ENCODE measurements at places on chromosomes 11 and 22.

- DNase-seq: no peak
Measured at GRCh38 chr22:49193348-49193747, 634.3 kb downstream of the BRD1 start.

DNA sequence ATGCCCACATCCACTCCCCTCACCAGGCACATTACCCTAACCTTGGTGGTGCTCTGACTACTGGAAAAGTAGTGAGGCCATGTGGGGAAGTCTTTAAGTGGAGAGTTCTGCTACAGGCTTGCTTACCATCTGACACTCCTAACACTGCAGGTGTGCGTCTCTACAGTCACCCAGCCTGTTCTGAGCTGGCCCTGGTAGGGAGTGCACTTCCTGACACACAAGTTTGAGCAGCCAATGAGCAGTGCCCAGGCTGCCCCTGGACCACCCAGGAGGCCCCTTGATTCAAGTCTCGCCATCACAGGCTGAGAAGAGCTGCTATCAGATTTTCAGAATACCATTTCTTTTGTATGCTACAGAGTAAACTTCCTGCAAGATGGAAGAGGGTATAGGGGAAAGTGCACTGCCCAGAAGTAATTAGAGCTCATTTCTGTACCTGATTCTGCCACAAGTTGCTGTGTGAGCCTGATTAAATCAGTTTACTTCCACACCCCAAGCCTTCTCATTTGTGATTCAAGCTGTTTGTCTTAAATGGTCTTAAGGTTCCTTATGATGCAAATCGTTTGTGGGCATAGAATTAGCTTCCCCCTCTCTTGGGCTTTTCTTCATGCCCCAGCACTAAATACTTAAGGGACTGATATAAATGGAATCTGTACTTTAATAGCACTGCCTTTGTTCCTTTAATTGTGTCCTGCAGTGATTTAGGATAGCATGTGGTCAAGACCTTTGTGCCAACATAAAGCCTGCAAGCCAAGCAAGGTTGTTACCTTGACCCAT is 22.2 kb downstream of the OPCML start:
- no peak for DNase-seq

DNA sequence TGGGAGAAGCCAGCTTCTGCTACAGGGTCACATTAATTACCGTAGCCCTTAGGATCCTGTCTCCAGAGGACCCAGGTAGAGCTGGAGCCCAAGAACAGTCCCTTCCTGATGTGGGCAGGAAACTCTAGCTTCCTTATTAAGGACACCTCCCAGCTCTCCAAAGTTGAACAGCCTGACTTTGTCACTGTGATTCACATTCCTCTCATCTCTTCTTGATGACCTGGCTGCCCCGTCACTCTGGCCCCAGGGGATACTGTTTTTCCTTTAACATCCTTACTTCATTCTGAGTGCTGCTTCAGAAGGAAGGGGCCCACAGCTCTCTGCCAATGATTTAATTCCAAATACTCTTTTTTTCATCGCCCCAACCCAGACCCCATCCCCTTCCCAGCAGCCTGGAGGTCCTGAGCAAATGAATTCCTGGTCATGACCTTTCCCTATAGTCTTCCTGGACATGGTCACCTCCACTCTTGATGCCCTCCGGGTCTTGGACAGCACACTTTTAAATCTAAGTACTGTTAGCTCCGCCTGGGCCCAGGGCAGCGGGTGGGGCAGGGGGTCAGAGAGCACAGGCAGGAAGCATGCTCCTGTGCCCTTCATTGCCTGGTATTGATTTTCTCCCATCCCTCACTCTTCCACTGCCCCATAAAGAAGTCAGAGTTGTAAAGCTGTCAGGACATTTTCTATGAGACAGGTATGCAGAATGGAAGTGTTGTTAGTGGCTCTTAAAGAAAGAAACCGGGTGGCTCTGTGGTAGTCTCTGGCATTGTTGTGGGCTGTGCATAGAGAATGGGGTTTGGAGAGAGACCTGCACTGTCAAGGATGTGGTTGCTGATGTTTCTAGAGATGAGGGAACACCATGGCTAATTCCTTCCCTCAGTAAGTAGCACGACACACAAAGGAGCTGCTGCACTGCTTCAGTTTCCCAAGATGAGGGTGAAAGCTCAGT is 22.3 kb upstream of the SPON1 start:
- DNase-seq: no peak

- DNase-seq: no peak
Measured at GRCh38 chr22:47206164-47206563, 443.7 kb downstream of the TBC1D22A start.

- no peak for DNase-seq
Measured at GRCh38 chr11:19218786-19219460, 17.1 kb upstream of the CSRP3 start.

GRCh38 chr11:113065330-113065729 is 104.1 kb downstream of the NCAM1 start:
- no peak for DNase-seq

- no peak for DNase-seq
Measured at GRCh38 chr11:17197431-17197898, 10.3 kb downstream of the PIK3C2A start.

DNA sequence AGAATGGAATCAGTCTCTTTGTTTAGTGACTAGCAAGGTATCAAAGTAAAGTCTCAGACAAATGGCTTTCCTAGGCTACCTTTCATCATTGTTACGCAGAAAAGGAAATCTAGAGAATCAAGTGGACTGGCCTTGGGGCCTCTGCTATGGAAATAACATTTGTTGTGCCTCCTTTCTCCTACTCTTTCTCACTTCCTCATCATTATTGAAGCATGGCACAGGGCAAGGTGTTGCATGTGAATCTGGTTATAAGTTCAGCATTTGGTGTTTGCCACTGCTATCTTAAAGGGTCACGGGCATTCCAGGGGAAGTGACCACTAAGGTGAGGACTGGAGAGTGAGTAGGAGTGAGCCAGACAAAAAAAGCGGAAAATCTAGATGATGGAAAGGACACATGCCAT is 54.9 kb downstream of the GLYATL1 start:
- no peak for DNase-seq

DNA sequence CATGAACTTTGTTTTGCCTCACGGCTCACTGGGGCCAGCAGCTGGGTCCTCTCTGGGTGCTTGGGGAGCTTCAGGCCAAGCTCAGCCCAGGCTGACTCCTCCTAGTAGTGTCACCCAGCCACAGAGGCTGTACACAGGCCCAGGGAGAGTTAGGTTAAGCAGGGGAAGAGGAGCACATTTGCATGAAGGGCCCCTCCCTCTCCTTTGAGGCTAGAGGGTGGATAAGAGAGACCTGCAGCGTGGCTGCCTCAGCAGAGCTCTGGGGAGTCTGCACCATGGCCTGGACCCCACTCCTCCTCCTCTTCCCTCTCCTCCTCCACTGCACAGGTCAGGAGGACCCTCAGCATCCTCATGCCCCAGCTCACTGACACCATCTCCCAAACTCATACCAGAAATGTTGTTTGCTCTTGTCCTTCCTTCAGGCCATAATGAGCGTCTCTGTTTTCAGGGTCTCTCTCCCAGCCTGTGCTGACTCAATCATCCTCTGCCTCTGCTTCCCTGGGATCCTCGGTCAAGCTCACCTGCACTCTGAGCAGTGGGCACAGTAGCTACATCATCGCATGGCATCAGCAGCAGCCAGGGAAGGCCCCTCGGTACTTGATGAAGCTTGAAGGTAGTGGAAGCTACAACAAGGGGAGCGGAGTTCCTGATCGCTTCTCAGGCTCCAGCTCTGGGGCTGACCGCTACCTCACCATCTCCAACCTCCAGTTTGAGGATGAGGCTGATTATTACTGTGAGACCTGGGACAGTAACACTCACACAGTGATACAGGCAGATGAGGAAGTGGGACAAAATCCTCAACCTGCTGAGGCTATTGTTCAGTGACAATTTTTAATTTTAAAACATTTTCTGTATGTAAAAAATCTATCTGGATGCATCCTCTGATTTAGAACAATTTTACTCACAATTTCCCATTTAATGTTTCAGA is 82.4 kb upstream of the VPREB1 start:
- no peak for DNase-seq

GRCh38 chr11:23959462-23959861 is 537.4 kb upstream of the LUZP2 start:
- DNase-seq: no peak

DNA sequence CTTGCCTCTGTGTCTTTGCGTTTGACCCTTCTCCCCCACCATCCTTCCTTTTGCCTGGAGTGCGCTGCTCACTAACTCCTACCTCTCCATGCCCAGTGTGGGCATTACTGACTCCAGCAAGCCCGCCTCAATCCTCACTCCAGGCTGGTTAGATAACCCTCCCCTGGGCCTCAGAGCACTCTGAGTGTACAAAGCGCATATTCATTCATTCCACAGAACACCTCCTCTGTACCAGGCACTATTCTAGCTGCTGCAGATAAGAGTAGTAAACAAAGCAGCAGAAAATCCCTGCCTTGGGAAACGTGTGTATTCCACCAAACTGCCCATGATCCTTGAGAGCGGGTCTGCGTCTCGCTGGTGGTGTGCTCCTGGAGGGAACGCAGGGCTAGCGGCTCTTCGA is 3.2 kb downstream of the SLC22A8 start:
- DNase-seq: no peak

DNA sequence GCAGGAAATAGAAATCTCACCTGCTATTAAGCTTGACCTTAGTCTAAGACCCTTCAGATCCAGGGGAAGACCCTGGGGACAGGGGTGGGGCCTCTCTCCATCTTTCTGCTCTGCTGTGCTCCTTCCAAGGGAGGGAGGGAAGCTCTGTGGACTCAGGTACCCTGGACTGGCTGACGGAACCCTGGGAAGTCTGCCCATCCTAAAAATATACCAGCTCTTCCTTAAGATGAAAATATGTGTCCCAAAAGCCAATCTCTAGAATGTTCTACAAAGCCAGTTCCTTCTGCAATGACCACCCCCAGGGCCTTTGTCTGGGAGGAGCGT is 73.7 kb downstream of the RTL6 start:
- no peak for DNase-seq

GRCh38 chr11:10478066-10478465 is 23.0 kb downstream of the AMPD3 start:
- no peak for DNase-seq

DNA sequence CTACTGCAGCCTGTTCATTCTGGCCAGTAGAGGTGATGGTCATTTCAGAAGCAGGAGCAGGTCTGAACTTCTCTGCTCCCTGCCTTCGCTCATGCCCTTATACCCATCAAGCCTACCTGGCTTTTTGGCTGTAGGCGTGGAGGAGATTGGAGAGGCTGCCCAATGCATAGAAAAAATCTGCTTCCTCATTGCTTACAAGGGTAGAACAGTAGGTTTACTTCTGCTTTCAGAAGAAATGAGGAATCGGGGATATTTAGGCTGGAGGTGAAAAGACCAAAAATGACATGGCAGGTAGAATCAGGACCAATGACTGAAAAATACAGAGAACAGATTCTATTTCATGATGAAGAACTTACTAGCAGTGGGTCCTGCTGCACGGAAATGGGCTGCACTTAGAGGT is 72.9 kb upstream of the YWHAH start:
- no peak for DNase-seq

GRCh38 chr11:71201231-71201630 is 51.1 kb downstream of the SHANK2 start:
- DNase-seq: no peak

GRCh38 chr11:101444851-101445250 is 139.0 kb downstream of the TRPC6 start:
- DNase-seq: no peak

- no peak for DNase-seq
Measured at GRCh38 chr11:63933459-63933858, 5.3 kb upstream of the NAA40 start.

DNA sequence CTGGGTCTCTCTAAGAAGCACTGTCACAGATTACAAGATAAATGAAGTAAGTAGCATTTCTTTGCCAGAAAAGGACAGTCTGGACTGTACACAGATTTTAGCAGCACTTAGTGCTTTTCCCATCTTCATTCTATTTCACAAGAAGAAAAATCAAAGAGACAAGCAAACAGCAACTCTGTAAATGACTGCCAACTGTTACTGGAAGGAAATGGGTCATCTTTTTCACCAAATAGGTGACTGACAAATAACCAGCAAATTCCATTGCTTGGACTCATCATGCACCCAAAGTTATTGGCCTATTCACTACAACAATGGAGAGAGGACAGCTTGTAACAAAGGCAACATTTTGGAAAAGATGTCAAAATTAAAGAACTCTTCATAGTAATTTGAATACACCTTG is 28.9 kb upstream of the CARD18 start:
- no peak for DNase-seq

DNA sequence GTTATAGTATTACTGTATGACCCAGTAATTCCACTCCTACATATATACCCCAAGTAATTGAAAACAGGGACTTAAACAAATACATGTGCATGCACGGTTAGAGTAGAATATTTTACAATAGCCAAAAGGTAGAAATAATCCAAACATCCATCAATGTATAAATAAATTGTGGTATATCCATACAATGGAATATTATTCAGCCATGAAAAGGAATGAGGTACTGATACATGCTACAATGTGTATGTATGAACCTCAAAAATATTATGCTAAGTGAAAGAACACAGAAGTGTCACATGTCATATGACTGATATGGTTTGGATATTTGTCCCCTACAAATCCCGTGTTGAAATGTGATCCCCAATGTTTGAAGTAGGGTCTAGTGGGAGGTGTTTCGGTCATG is 560.8 kb upstream of the LARGE1 start:
- DNase-seq: no peak
